ENCODE measurements at places on chromosomes 11 and 22.

GRCh38 chr22:22045571-22046335 lies 63.2 kb upstream of the TOP3B start:
- DNase-seq = no peak

DNA sequence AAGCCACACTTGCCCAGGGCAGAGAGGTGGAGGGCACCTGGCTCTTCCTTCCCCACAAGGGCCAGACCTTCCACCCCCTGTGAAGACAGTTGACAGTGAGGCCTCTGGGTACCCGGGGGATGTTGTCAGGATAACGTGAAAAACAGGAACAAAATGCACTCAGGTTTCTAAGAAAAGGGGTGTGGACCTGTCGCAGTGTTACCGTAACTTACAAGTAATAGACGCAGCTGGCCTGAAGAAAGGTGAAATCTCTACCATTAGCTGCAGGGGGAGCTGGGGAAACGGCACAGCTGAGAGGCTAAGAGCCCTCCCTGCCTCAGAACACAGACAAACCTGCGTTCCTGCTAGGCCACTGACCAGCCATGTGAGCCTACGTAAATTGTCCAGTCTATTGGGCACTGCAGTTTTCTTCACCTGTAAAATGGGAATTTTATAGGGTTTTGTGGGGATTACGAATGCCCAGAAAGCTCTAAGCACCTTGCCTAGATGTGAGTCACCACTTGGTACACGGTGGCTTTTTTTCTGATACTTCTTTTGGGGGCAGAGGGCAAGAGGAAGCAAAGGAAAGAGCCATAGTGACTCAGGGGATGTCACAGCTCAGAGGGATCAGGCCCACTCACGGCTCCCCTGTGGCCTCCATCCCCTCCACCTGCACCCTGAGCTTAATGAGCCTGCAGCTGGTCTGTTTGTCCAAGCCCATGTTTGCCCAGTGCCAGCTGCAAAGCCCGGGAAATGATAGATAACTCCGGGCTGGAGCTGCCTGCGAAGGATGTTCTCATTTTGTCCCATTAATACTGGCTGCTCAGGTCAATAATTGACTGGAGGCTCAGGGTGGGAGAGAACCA lies 18.4 kb upstream of the CABP7 start:
- peak; percentile 30 for DNase-seq

DNA sequence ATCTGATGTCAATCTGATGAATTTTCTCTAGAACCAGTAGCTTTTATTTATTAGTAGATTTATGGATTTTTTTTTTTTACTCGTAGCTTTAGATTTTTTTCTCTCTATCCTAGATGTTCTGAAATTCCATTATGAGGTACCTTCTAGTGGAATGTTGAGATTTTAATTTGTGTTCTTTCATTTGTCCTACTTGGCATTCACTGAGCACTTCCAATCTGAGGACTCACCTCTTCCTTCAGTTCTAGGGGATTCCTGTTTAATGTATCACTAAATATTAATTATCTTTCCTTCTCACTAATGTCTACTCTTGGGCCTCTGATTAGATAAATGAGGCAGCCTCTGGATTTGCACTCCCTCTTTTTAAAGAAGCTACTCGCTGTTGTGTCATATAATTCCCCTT lies 40.2 kb upstream of the WNT7B start:
- no peak for DNase-seq

DNA sequence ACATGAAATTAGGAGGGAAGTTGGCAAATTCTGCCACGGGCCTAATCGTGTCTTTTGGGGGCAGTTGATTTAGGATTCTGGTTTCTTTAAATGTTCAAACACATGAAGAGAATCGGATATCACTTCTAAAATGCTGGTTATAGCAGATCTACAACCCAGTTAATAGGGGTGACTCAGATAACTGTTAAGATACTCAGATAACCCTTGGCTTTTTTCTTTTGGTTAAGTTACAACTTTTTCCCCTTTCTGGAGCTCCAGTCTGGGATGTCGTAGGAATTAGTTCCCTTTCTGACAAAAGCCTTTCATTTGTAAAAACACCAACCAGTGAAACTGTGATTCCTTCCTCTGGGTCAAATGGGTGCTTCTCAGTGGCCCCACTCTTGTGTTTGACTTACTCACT lies 976 bp downstream of the DEPDC7 start:
- no peak for DNase-seq

- DNase-seq = peak; percentile 19
Observed at GRCh38 chr22:38569181-38569971, 607 bp downstream of the DMC1 start.

DNA sequence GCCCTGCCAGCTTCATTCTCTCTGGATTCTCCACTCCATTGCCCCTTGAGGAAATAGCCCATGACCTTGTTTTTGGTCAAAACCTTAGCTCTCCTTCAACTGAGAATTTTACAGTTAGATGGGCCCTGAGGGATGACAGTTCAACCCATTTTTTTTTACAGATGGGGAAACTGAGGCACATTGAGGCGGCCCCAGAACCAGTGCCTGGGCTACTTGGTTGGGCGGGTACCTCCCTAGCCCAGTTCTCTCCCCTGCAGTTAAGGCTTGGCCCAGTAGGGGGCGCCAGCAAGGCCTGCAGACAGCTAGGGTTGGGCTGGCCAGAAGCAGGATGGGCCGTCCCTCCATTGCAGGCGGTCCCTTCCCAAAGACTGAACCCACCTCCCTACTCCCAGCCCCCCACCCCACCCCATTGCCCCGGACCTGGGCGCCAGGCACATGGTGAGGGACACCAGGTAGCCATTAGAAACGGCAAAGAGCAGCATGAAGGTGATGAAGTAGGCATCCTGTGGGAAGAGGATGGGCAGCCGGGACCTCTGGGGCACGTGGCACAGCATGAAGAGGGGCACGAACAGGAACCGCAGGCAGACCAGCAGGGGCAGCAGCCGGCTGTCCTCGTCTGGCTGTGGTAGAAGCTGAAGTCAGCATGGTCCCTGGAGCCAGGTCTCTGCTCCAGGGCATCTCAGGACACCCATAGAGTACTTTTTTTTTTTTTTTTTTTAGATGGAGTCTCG lies 7.6 kb downstream of the SLC29A2 start:
- peak; percentile 87 for DNase-seq

DNA sequence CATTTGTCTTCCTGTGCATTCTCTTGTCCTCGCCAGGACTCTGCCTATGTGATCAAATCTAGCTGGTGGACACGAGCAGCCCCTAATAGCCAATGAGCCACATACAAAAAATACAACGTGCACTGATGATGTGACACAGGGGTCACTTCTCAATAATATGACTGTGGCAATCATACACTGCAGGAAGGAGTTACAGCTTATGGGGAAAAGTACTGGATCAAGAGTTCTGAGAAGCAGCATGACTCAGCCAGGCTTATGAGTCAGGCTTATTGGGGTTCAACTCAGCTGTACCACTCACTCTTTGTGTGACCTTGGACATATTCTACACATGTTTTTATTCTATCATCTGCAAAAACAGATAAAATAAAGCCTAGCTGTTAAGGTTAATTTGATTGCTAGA lies 889.4 kb upstream of the TENM4 start:
- no peak for DNase-seq

Data from activated CD4-positive, alpha-beta T cell treated with anti-CD3 and anti-CD28 coated beads, Interleukin-2, Interleukin-6, amounts not matched to agents 100 ng/mL and 50 ng/mL, durations not matched to agents 16 hours and 8 hours (primary cell).